ENCODE measurements at places on chromosomes 11 and 22.

- DNase-seq: no peak
Observed at GRCh38 chr11:86500500-86501140, 125.9 kb downstream of the CCDC81 start.

GRCh38 chr11:67002297-67002913 is 20.5 kb upstream of the SYT12 start:
- DNase-seq: no peak

DNA sequence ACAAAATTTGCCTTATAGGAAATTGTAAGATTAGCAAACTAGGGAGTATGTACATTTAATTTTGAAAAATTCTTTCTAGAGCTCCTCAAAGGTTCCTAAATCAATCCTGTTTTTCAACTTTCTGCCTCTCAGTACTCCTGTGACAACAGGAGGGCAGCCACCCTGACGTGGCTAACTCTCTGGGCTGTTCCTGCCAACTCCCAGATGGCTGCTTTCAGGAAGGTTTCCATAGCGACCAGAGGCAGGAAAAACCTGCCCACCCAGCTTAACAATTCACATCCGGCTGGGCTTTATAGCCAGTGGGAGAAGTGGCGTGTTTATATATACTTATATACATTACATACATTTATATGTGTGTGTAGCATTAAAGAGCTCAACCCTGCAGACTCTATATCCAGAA is 26.5 kb downstream of the SGSM3 start:
- no peak for DNase-seq

DNA sequence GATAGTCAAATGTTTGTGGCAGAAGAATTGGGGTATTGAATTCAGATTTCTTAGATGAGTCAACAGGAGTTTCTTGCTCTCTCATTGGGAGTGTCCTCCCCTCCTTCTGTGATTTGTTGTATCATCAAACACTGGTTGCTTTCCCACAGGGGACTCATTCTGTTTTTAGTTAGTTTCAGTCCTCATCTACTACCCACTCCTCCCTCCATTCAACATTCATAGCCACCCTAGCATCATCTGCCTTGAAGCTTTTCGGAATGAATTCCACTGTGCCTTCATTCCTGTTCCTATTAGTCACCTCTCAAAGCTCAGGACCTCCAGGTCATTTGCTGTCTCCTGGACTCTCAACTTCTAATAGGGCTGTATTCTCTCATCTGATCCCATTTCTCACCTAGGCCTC is 31.5 kb upstream of the RAB38 start:
- no peak for DNase-seq

DNA sequence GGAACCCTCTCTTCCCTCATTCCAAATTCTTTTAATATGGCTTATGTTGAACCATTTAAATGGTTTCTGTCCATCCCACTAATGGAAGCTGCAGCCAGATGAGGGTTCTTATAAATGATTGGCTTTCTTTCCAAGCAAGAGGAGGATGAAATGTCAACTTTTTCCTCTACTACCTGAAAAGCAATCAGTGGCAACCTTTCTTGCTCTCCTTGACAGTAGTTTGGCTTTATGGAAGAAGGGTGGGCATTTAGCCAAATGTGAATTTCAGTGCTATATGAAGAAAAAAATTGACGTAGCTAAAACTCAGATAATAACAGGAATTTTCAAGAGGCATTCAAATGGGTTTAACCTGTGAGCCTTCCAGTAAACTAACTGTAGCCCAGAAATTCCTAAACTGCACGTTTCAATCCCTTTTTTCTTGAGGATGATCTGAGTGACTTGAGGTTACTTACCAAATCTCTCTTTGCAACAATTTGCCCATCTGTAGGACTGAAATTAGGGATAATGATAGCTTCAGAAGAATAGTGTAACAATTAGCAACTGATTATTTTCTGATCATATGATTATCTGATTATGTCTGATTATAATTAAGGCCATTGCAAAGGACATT is 90.9 kb downstream of the EXT2 start:
- no peak for DNase-seq

GRCh38 chr11:21635394-21636145 is 557.3 kb upstream of the ANO5 start:
- DNase-seq: no peak

- DNase-seq: no peak
Observed at GRCh38 chr11:111957663-111958444, 20.7 kb downstream of the DIXDC1 start.

GRCh38 chr22:48365386-48365785 is 1462.3 kb downstream of the BRD1 start:
- no peak for DNase-seq

GRCh38 chr22:17566776-17567175 is 3.5 kb downstream of the SLC25A18 start:
- DNase-seq: no peak

Data from T-helper 22 cell (primary cell).